ENCODE measurements at places on chromosomes 2 and 18.

GRCh38 chr2:218744615-218745014, 34.0 kb downstream of the TTLL4 start:
- no peak for DNase-seq

- no peak for DNase-seq
These were observed 119.6 kb downstream of the SPOPL start for GRCh38 chr2:138621139-138621538.

GRCh38 chr18:40094441-40094840, 1860.6 kb upstream of the PIK3C3 start:
- peak; percentile 52 for DNase-seq

GRCh38 chr18:22253156-22253555, 83.8 kb downstream of the GATA6 start:
- DNase-seq: no peak

DNA sequence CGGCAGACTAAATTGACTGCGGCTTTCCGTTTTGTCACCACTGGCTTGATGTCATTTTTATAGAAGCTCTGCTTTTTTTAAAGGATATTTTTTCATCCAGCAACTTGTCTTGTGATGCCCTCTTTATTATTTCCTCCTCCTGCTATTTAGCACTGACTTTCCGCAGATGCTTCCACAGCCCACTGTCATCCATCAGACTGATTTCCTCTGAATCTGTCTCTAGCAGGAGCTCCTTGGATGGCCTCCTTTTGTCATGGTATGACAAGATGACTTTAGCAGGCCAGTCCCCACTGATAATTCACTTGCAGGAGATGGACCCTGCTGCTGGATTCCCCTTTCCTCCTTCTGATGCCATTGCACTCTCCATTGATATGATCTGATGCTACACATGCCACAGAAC, 454.6 kb downstream of the TSN start:
- DNase-seq: no peak

- peak; percentile 55 for DNase-seq
These were observed 436.7 kb downstream of the ZEB2 start for GRCh38 chr2:144083211-144083610.

- no peak for DNase-seq
These were observed 17.4 kb downstream of the TTC39C start for GRCh38 chr18:24031916-24032315.

- no peak for DNase-seq
These were observed 138.4 kb upstream of the MYCN start for GRCh38 chr2:15801904-15802303.

GRCh38 chr2:22855761-22856184, 529.2 kb upstream of the KLHL29 start:
- no peak for DNase-seq

- DNase-seq: no peak
These were observed 11.7 kb downstream of the KCTD1 start for GRCh38 chr18:26536664-26537063.

GRCh38 chr2:19700861-19701585, 200.8 kb downstream of the TTC32 start:
- no peak for DNase-seq

DNA sequence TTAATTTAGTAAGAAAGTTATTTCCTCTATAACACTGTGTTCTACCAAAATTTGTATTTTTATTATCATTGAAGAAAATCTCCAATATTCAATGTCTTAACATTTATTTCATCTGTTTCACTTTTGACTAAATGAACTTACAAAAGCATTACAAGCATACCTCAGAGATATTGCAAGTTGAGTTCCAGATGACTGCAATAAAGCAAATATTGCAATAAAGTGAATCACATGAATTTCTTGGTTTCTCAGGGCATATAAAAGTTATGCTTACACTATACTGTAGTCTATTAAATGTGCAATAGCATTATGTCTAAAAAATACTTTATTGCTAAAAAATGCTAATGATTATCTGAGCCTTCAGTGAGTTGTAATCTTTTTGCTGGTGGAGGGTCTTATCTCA, 78.3 kb downstream of the TTC32 start:
- DNase-seq: no peak

- DNase-seq: no peak
These were observed 91.8 kb downstream of the METTL8 start for GRCh38 chr2:171342067-171342413.

GRCh38 chr2:16204886-16205620, 264.7 kb downstream of the MYCN start:
- DNase-seq: no peak

DNA sequence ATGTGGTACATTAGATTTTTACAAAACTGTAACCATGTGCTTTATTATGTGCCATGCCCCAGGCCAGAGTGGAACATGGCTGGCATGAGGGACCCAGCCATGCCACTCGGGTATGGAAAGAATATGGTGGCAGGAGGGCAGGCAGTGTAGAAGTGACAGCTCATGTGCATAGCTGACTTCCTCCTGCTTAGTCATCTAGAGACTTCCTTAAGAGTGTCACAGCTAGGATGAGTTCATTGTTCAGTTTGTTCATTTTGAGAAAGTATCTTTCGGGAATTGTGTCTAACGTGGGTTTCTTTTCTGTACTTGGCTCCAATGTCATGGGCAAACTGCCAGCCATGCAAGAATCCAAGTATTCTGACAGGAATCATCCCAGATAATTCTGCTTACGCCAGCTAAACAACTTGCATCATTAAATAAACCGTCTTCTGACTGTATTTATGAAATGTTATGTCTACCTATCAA, 94.3 kb upstream of the ITGB6 start:
- DNase-seq: peak; percentile 81

GRCh38 chr2:230875347-230876315, 10.9 kb downstream of the ITM2C start:
- no peak for DNase-seq

DNA sequence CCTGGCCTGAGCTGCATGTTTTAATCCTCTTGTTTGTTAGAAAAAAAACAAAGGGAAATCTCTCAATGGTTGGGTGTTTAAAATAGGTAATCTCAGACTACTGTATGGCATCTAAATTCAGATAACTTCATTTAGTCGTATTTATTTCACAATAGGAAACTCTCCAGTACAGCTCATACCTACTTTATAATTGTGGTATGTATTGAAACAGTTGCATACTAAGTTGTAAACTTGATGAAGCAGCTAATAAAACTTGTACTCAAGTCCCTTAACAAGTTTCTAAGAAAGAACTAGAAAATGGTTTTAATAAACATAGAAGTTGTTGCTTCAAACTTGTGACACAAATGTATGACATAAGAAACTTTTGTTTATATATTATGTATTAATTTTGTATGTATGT, 334.5 kb downstream of the PTPRM start:
- no peak for DNase-seq

DNA sequence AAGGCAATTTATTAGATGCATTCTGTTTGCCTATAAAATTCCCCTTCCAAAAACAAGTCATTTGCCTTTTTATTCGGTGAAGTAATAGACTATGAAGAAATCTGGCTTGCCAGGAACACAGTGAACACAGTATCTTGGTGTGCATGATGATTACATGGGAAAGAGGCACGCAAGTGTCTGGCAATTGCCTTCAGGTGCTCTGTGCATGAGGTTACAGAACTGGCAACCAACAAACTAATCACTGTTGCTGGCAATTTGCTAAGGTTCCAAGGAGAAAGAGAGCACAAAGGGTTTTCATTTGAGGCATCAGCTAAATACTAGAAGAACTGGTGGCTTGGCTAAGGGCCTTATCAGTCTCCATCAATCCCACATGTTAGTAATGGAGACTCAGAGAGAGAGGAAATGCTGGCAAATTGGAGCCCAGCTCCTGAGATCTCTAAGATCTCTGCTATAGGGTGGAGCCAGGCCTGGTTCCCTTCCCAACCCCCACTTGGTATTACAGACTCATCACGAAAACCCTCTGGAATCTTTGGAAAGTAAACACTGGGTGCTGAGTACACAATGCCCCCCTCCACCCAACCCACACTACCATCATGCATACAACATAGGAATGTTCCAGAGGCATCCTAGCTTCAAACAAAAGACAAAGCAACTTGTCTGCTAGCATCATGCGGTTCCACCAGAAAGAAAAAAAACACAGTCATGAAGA, 10.4 kb downstream of the RNF152 start:
- peak; percentile 9 for DNase-seq

GRCh38 chr2:198116756-198117155, 312.4 kb downstream of the PLCL1 start:
- DNase-seq: peak; percentile 19

GRCh38 chr2:23544589-23545295, 159.8 kb downstream of the KLHL29 start:
- DNase-seq: no peak

DNA sequence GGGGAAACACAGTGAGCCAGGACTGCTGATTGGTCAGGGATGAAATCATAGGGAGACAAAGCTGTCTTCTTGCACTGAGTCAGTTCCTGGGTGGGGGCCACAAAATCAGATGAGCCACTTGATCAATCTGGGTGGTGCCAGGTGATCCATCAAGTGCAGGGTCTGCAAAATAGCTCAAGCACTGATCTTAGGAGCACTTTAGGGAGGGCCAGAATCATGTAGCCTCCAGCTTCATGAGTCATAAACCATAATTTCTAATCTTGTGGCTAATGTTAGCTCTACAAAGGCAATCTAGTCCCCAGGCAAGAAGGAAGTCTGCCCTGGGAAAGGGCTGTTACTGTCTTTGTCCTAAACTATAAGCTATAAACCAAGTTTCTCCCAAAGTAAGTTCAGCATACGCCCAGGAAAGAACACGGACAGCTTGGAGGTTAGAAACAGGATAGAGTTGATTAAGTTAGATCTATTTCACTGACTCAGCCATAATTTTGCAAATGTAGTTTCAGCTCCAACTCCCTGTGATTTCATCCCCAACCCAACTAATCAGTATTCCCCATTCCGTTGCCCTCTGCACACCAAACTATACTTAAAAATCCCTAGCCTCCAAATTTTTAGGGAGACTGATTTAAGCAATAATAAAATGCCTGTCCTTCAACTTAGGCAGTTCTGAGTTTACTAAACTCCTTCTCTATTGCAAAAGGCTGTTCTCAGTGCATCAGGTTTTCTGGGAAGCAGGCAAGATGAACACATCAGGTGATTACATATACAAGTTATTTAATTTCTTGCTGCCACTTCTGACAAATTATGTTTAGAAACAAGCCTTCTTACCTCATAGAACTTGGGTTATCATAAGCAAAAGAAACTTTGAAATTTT, 226.9 kb upstream of the SPOPL start:
- peak; percentile 20 for DNase-seq

GRCh38 chr2:45540942-45541341, 70.1 kb downstream of the SRBD1 start:
- DNase-seq: no peak

All from astrocyte of the spinal cord (primary cell).